ENCODE measurements at places on chromosomes 2 and 18.

DNA sequence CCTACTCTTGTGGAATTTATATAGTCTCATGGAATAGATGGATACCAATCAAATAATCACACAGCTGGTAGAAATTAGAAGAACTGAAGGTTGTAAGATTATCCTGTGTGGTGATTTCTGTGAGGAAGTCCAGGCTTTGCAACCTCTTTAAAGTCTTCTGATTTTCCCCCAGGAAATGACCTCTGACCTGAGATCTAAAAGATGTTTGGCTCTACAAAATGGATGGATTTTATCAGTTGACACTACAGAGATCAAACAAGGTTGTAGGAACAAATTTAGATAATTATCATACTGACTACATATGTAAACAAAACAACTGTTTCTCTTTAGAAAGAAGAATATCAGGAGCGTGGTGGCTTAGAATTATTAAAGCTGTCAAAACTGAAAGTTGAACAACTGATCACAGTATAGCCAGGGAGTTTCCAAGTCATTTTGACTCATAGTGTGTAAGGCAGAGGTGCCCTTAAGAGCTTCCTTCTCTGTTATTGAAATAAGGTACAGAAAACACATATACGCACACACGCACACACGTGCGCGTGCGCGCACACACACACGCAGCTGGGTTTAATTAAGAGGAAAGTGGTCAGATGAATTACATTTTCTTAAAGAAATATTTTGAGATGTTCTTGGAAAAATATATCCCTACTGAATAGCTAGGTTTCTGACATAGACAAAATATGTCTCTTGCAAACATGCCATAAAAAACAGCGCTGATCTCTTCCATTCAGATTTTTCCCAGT lies 35.5 kb upstream of the PELI1 start:
- no peak for DNase-seq

GRCh38 chr18:79339094-79339908 lies 56.4 kb upstream of the NFATC1 start:
- DNase-seq: no peak

- DNase-seq: no peak
Observed at GRCh38 chr18:22033085-22033484, 136.3 kb upstream of the GATA6 start.

- no peak for DNase-seq
Observed at GRCh38 chr2:62337403-62337802, 141.5 kb downstream of the B3GNT2 start.

DNA sequence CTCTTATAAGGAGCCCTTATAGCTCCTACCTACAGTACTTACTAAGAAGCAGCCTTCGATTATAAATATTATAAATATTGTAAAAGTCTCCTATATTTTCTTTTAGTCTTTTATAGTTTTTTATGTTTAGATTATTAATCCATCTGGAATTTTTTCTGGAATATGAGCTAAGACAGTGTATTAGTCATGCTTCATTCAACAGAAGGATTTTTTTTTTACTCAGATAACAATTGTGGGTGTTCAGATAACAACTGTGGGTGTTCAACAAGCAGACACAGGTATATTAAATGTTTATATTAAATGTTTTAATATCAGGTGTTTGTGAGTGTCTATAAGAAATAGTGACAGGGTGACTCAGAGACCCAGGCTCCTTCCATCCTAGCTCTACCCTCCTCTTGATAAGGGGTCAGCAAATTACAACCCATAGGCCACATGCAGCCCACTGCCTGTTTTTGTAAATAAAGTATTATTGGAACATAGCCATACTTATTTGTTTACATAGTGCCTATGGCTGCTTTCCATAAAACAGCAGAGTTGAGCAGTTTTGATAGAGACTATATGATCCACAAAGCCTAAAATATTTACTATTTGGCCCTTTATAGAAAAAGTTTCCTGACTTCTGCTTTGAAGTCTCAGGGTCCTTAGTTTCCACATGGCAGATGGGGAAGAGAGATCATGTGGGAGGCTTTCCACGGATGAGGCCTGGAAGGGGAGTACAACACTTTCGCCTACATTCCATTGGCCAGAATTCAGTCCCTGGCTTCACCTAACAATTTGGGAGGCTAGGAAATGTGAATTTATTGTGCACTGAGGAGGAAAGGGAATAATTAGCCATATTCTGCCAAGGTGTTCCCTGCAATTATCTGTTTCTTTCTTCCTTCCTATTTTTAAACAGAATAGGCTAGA lies 4.3 kb upstream of the SPATS2L start:
- peak; percentile 4 for DNase-seq

DNA sequence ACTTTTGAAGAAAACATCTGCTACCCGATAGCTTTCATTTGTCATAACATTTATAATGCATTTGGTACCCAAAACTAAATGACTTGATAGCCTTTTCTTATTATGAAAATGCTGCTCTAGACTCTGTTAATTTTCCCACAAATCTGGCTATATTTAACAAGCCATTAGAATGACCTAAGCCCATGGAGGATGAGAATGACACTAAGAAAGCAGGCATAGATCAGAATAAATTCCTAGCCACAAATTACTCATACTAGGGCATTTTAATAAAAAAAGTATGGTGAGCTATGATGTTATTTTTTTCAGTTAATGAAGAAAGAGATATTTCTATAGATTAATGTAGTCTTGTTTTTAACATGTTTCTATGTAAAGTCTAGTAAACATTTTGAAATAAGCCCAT lies 1728.3 kb downstream of the SUCLG1 start:
- DNase-seq: no peak

Data from occipital lobe (tissue), 3 donors.